ENCODE measurements at places on chromosomes 1 and 21.

- no peak for DNase-seq
Observed at GRCh38 chr21:38898422-38899096, 92.8 kb downstream of the ETS2 start.

- no peak for DNase-seq
Observed at GRCh38 chr1:17629460-17629859, 90.0 kb downstream of the ARHGEF10L start.

- DNase-seq = peak; percentile 41
Observed at GRCh38 chr1:16720351-16721223, 19.7 kb upstream of the RNU1-4 start.

- DNase-seq = no peak
Observed at GRCh38 chr1:22126531-22126930, 16.4 kb downstream of the WNT4 start.

GRCh38 chr1:216169351-216169750 lies 253.9 kb downstream of the USH2A start:
- no peak for DNase-seq

DNA sequence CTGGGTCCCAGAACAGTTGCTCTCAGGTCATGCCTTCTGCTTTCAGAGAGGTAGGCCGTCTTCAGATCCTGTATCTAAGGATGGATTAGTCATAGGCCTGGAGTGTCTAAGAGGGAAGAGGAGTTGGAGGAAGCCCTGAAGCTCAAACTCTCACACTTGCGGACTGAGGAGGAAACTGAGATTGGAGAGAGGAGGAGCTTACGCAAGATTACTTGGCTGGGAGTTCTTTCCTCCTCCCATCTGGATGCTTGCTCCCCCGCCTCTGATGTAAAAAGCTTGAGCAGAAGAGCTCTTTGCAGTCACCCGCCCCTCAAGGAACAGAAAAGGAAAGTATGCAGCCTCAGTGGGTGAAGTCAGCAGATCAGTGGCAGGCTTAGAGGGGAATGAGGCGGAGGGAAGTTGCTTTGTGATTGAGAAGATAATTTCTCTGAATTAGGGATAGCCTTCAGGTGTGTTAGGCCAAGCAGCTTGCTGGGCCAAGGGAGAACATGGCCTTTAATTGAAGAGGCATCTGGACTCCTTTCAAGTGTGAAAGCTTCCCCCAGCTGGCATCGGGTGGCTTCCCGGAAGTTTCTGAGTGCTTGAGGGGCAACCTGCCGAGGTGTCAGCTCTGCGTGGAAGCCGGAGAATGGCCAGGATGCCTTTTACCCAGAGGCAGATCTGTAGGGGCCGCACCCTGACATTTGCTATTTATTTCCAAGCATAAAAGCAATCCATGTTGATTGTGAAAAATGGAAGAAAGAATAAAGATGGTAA lies 6.6 kb downstream of the ADORA1 start:
- no peak for DNase-seq

GRCh38 chr1:75237316-75237715 lies 103.1 kb downstream of the LHX8 start:
- no peak for DNase-seq

GRCh38 chr1:52156460-52156859 lies 14.6 kb downstream of the ZFYVE9 start:
- DNase-seq = no peak

GRCh38 chr1:228917755-228918154 lies 182.5 kb downstream of the RHOU start:
- no peak for DNase-seq

GRCh38 chr1:219143735-219144134 lies 29.9 kb upstream of the LYPLAL1 start:
- no peak for DNase-seq

GRCh38 chr1:155282488-155283091 lies 5.3 kb downstream of the HCN3 start:
- no peak for DNase-seq

- no peak for DNase-seq
Observed at GRCh38 chr1:227299688-227300087, 18.6 kb downstream of the CDC42BPA start.

GRCh38 chr1:74583397-74583796 lies 71.0 kb upstream of the LRRC53 start:
- DNase-seq = no peak

DNA sequence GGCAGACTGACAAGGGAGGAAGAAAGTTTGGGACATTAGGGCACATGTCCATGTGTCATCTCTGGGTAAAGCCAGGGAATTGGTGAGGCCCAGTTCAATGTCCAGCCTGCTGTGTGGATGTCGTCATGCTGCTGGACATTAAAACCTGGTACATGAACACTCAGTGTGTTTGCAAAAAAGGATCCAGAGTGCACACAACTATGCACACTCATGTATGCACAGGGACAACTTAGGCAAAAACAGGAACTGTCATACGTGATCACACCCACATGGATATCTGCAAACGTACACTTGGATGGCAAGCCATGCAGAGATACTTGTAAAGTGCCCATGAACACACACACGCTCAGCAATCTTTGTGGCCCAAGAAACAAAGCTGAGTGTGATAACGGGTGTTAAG lies 47.9 kb upstream of the NEK2 start:
- peak; percentile 13 for DNase-seq

DNA sequence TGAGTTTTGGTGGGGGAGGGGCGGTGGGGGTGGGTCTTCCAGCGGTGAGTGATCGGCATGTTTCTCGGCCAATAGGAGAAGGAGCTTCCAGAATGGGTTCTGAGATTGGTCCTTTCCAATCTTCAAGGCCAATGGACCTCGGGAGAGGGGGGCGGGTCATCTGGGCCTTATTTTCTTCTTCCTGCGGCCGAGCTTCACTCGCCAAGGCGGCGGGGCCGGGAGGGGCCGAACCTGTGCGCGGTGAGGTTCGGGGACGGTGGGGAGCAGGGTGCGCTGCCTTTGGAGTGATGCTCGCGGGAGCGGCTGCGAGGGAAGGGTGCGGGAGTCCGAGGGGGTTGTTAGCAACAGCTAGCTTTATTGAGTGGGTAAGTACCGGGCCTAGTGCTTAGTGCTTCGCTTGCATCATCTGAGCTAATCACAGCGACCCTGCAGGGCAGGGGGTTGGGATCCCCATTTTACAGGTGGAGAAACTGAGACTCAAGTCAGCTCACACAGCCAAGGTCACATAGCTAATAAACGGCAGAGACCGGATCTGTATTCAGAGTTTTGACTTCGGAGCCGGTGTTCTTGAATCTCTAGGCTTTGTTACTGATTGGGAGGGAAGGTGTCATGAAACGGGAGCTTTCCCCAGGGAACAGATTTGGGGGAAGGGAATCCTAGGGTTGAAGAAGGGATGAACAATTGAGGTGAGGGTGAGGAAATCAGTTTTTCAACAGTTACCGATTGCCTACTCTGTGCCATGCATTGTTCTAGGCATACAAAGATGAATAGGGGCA lies 549 bp downstream of the KDM4A start:
- DNase-seq = peak; percentile 95

DNA sequence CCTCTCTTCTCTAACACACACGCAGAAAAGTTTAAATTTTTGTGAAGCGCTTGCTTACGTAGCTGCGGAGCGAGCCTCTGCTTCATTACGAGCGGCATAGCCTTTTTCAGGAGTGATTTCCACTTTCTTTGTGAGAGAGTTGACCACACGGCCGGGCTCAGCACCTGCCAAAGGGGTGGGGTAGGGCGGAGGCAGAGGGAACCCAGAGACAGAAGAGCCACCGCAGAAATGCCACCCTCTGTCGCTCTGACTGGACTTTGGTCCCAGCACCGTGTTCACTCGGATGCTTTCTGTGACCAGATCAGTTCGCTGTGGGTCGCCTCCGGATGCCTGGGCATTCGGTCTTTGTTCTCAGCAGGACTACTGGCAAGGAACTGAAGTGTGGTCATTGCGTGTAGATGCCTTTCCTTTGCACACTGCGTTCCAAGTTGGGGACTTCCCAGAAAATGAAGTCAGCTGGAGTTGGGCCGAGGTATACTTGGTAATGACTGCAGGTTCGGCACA lies 883 bp downstream of the CHODL start:
- peak; percentile 50 for DNase-seq

DNA sequence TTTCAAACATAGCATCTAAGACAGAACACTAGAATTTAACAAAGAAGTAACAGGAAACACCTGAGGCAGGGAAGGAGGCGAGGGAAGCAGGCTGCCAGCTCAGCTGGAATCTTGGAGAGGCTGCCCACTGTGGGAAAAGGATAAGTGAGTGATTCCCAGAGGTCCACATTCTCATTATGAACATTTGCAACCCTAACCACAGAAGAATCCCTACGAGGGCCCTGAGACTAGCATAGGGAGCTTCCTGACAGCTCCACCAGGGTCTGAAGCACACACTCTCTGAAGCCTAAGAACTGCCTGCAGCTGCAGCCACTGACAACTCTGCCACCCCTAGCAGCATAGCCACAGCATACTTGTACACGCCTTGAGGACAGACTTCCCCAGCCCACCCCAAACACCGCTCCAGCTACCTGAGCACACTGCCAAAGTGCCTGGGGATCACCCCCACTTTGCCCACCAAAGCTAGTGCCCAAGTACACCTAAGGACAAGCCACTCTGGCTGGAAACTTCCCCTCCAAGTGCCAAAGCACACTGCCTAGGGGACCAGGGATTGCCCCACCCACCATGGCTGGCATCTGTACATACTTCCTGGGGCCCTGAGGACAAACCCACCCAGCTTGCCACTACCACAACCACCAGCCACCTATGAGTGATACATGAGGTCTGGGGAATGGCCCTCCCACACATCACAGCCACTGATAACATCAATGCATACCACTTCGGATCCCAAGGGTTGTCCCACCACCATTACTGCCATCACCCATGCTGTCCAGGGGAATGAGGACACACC lies 76.6 kb upstream of the GUCA2A start:
- DNase-seq = no peak

DNA sequence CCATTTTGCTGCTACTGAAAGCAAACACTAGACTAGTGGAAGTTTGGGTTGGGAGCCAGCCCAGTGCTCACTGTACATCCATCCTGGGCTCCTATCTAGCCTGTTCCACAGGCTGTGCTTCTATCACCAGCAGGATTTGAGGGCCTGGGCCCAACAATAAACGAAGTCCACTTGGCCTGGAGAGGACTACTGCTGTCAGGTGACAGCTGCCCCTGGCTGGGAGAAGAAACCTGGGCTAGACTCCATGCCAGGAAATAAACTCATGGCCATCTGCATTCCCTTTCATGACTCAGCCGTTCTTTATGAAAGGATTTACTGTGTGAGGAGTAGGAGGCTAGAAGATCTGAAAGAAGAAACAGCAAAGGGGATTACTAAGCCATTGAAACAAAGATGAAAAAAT lies 35.5 kb downstream of the COLGALT2 start:
- no peak for DNase-seq

DNA sequence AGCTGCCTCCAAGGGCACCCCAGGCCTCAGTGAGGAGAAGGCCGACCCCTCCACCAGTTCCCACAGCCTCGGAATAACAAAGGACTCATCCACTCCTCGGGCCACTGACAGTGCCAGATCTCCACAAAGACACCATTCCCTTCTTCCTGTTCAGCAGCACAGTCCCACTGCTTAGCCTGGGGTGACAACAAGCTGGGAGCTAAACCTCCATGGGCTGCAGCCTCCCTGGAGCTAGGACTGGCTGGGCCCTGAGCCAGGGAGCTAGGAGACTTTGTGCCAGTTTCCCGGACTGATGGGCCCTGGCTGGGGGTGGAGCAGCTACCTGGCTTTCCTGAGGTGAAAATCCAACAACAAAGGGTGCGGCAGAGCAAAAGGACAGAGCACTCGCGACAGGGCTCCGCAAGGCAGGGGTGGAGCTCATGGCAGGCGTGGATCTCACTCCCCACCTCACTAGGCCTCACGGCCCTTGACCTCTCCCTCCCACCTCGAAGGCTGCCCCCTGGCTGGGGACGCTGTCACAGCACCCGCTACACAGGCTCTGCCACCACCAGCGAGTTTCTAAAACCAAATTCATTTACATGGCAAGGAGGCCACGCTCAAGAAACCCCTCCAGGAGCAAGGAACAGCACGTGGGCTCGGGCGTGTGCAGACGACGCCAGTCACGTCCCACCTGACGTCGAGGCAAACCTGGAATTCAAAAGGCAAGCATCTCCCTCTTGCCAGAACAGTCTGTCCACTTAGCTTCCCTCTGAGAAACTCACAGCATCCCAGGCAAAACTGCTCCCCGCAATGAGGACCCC lies 13.8 kb downstream of the SLC35E2B start:
- no peak for DNase-seq

GRCh38 chr1:208759255-208759654 lies 515.1 kb upstream of the PLXNA2 start:
- no peak for DNase-seq

- DNase-seq = no peak
Observed at GRCh38 chr21:18155508-18156193, 89.0 kb upstream of the CHODL start.

GRCh38 chr21:31726407-31726806 lies 5.5 kb downstream of the SCAF4 start:
- no peak for DNase-seq

DNA sequence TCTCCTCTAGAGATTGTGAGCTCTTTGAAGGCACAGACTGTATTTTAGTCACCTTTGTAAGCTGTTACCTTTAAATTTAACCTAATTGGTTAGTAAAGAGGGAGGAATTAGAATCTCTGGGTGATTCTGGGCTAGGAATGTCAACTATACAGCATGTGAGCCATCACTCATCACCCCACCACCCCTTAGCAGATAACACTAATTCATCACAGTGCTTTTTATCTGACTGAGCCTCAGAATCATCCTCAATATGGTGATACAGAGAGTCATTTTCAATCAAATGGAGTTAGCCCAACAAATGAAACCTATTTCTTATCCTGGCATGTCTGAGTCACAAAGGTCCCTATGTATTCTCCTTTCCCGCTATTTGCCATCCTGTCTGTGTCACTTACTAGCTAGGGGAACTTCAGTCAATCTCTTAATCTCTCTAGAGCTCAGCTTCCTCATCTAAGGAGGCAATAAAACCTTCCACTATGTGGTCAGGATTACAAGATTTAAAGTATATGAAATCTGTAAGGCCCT lies 13.3 kb downstream of the KCNJ10 start:
- no peak for DNase-seq

- no peak for DNase-seq
Observed at GRCh38 chr1:16258591-16259135, 21.7 kb upstream of the CPLANE2 start.

- DNase-seq = no peak
Observed at GRCh38 chr21:42509244-42509643, 4.4 kb upstream of the SLC37A1 start.

GRCh38 chr1:202968895-202969295 lies 1.8 kb upstream of the CYB5R1 start:
- peak; percentile 60 for DNase-seq

DNA sequence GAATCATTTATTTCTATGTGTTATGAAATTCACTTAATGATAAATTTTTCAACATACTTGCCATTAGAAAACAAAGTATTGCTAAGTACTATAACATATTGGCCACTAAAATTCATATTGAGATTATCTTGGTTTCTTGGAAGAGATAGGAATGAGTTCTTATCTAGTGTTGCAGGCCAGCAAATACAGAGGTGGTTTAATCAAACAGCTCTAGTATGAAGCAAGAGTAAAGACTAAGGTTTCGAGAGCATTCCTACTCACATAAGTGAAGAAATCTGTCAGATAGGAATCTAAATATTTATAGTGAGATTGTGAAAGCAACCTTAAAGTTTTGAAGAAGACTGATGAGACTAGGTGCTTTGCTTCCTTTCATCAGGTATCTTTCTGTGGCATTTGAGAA lies 37.9 kb upstream of the FOXE3 start:
- no peak for DNase-seq
